ENCODE measurements at places on chromosomes 2 and 18.

GRCh38 chr2:160639472-160639871 is 145.9 kb upstream of the RBMS1 start:
- DNase-seq = no peak

- no peak for DNase-seq
Measured at GRCh38 chr2:75800456-75800855, 89.7 kb upstream of the GCFC2 start.

DNA sequence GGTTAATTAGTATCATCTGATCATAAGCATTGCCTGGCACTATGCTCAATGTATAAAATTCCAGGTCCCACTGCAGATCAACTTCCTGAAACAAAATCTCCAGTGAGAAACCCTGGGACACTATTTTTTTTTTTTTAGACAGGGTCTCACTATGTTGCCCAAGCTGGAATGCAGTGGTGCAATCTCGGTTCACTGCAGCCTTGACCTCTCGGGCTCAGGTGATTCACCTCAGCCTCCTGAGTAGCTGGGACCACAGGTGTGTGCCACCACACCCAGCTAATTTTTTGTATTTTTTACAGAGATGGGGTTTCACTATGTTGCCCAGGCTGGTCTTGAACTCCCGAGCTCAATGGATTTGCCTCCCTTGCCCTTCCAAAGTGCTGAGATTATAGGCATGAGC is 31.1 kb downstream of the DTNB start:
- no peak for DNase-seq

DNA sequence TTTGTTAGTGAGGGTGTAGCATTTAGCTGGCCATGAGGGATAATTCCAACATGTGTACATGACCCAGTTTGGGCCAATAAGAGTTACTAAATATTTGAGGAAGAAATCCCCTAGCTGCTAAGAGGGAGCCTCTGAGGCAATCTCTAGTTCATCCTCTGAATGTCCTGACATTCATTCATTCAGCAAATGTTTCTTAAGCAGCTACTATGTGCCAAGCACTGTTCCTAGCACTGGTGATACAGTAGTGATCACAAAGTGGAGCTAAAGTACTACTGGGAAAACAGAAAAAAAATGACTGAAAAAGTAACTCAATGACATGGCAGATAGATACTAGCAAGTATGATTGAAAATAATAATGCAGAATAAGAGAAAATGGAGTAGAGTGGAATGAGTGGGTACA is 79.8 kb upstream of the PID1 start:
- DNase-seq = no peak

DNA sequence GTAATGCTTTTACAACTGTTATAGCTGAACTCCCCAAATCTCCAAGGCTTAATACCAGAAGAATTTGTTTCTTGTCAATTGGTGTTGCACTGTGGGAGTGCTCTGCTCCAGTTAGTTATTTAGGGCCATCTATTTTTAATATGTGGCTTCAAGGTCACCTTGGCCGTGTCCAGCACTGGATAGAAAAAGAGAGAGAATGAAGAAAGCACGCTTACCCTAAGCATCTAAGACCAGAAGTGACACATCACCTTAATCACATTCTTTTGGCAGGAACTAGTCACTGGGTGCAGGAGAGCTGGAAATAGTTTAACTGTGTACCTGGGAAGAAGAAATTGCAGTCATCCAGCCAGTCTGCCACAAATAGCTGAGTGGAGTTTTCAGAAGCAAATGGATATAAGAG is 78.8 kb downstream of the VWC2L start:
- DNase-seq = no peak

DNA sequence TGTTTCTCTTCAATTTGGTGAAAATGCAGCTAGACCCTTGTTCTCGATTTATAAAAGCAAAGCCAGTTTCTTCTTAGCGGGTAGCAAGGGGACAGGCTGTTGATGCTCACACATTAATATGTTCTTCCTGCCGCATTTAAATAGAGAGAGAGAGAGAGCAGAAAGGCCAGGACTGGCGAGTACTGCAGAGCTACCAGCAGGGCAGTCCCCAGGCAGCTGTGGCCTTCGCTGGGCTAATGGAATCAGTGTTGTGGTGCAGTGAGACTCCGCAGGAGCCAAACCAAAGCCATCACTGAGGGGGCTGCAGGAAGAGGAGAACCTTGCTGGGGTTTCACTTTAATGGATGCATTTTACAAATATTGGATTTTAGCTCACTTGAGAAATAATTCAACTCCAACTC is 223.6 kb downstream of the ACTR3 start:
- DNase-seq = no peak

- peak; percentile 10 for DNase-seq
Measured at GRCh38 chr18:11851806-11852337, 659 bp downstream of the CHMP1B start.

GRCh38 chr2:235504441-235505180 is 10.8 kb downstream of the AGAP1 start:
- no peak for DNase-seq

DNA sequence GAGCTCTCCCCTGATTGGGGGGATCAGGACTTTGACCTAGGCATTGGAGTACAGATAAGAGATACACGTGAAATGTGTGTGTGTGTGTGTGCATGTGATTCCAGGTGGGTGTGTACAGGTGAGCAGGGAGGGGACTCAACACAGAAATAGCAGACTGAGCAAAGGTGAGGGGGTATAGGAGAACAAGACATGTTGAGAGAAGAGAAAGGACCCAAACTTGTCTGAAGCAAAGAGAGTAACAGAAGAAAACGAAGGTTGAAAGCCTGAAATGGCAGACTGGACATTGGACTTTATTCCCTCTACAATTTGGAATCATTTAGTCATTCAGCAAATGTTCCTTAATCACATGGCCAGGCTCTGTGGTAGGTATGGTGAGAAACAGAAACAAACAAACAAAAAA is 23.3 kb downstream of the MRO start:
- no peak for DNase-seq

DNA sequence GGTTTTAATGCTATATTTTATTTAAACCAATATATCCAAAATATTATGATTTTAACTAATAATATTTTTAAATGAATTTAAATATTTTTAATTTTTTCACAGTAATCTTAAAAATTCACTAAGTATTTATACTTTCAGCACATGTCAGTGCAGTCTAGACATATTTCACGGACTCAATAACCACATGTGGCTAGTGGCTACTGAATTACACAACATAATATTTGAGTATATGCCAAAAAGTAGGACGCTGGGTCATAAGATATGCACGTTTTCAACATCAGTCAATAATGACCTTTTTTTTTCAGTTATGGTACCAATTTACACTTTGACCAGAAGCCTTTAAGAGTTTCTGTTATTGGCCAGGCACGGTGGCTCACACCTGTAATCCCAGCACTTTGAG is 117.7 kb downstream of the GFPT1 start:
- DNase-seq = no peak

- DNase-seq = no peak
Measured at GRCh38 chr18:13279181-13280069, 60.9 kb downstream of the LDLRAD4 start.

GRCh38 chr2:127611076-127611925 is 34.7 kb upstream of the GPR17 start:
- no peak for DNase-seq

DNA sequence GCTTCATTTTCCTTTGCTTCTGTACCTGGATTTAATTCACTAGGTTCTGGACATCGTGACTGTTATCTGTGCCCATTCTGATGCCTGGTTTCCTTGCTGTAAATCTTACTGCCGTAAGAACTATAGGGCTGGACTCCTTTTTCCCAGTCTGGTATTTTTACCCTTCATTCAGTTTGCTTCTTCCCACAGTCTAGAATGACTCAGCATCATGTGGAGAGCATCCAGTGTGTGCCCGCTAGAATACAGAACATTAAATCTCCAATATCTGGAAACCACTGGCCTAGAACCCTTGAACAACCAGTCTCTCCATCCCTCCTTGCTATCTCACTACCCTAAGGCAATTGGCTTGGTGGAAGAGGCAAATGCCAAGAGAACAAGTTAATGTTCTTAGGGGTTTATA is 1075.4 kb upstream of the ZEB2 start:
- no peak for DNase-seq

GRCh38 chr2:190505696-190506095 is 28.8 kb downstream of the NEMP2 start:
- no peak for DNase-seq

- DNase-seq = no peak
Measured at GRCh38 chr18:28095041-28095440, 81.9 kb downstream of the CDH2 start.

DNA sequence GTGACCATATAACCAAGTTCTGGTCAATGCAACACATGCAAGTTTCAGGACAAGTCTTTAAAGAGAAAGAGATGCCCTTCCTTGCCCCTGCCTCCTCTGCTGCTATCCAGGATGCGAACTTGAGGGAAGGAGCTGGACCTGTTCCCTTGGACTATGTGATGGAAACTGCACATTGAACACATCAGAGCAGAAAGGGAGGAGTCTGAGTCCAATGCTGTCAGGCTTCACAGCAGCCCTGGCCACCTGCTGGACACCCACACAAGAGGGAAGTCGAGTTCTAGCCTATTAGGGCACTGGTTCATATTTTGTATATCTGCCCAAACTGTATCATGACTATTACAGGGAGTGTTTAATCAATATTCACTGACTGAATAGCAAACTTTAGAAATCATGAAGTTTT is 38.3 kb upstream of the TEX51 start:
- DNase-seq = no peak

DNA sequence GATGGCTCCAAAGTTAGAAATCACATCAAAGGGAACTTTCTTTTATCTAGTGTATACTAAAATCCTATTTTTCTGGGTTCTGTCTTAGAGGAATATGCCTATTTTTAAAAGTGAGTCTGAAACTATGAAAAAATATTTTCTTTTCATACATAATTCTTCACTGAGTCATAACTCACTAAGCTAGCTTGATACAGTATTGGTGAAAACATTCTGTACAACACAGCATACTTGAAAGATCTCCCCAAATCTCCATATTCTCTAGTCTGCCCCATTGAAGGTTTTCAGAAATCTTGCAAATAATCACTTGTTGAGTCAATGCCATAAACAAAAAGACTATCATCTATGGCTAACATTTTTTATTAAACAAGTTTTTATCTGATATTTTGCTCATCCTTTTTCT is 44.5 kb downstream of the COL3A1 start:
- DNase-seq = no peak

- no peak for DNase-seq
Measured at GRCh38 chr18:38751898-38752297, 1186.3 kb upstream of the CELF4 start.

DNA sequence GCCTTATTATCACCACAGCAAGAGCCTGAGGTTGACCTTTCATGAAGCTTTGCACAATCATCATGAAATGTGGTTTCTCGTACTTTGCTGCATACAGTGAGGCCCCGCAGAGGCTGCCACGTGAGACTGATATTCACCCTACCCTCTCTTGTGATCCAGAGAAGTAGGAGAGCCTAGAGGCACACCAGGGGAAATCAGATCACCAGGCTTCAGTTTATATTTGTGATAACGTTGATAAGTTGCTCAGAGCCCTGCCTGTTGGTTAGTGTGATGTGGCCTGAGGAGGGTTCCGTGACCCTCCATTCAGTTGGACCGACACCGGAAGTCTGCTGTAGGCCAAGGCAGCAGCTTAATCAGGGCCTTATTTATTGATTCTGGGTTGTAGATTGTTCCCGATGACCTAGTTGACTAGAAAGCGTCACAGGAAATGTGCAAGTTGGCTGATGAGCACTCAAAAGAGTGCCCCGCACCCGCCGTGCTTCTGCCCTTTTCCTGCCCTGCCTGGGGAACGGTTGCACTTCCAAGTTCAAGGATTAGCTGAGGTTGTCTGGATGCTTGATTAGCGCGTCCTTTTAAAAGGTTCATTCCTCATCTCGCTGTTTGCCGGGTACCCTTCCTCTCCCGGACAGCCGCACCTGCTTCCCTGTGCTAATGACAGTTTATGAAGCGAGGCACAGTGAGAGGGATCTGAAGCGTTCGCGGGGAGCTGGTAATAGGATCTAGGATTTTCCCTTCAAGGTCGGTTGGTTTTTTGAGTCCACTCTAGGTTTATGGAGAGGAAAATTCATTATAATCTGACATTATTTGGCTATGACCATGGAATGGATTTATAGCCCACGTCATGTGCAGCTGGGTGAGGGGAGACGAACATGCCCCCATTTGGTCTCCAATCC is 146.4 kb downstream of the SH3RF3 start:
- DNase-seq = no peak

GRCh38 chr2:83168377-83168776 is 1290.7 kb downstream of the SUCLG1 start:
- no peak for DNase-seq

GRCh38 chr2:45273412-45274249 is 264.4 kb upstream of the SIX2 start:
- no peak for DNase-seq

DNA sequence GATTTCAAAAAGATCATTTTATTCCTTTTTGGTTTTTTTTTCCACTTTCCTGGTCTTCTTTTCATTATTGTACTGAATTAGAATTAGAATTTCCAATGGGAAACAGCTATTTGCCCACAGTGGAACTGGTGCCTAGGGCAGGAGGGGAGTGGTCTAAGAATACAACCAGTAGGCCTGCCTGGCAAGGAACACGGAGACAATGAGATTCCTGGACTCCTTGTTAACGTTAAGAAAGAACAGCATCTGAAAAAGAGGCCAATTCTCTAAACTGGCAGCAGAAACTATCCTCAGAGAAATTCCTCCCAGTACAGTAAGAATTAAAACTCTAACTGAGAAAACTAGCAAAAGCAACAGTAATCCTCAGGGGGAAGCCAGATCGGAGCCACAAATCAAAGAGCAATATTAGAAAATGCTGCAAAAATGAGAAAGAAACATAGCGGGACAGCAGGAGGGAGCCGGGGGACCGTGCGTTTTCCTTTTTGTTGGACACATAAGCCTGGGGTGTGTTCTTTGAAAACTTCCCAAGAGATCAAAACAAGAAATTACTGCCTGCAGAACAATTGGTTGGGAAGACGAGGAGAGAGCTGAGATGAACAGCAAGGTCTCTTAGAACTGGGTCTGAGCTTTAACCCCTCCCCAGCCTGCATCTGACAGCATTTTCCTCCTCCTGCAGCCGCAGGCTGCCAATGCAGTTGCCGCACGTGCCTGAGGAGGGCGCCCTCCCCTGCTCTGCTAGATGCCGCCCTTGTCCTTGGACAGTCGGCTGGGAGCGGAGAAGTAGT is 776.0 kb downstream of the TSN start:
- DNase-seq = no peak

- no peak for DNase-seq
Measured at GRCh38 chr18:3466872-3467271, 16.9 kb downstream of the TGIF1 start.

GRCh38 chr2:112906276-112906675 is 4.7 kb upstream of the IL37 start:
- DNase-seq = no peak

DNA sequence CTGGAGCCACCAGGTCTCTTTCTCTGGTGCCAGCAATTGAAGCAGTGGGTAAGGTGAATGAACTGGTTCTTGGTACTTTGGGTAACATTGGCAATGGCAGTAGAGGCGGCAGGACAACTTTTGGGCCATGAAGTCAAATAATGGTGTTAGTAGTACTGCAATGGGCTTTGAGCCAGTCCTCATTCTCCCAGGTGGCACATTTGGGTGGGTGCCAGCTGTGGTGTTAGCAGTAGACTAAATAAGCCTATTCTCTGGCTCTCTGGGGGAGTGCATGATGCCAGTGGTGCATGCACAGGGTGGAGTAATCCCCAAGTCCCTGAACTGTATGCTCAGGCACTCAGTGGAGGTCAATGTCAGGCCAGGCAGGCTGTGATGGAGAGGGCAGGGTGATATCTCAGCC is 120.2 kb upstream of the LRRTM4 start:
- DNase-seq = no peak

Data from activated CD4-positive, CD25-positive, alpha-beta regulatory T cell treated with anti-CD3 and anti-CD28 coated beads, Interleukin-2, amount 50 U/mL, for 16 hours (primary cell).